NCI-H524 (cell line): ENCODE measurements at places on chromosomes 2 and 18.

- DNase-seq, result no peak
Measured at GRCh38 chr2:16090650-16091575, 150.6 kb downstream of the MYCN start.

DNA sequence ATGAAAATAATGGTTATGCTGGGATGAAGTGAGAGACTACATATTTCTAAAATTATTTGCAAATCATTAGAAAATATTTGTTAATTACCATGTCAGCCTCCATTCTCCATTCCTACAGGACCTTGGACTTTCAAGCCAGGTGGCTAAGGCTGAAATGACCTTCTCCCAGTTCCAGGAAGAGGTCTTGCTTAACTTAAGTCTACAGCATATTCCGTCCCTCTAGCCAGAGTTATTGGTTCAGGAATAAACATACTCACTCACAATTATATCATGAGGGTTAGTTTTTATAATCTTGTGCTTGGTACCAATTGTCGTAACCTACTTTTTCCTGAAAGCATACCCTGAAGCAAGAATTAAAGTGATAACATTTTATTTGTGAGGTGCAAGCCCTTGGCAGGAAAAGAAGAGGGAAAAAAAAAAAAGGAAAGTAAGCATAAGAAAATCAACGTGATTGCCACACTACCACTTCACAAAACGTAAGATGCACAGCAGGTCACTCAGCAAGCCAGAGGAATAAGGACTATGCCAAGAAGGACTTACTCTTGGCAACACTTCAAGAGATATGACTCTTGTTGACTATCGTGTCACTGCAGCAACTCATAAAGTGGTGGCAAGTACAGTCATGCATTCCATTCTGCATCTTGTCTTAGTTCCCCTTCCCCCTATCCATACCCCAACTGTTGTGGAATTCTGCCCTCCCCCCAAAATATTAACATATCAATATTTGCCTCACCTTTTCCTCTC lies 479.1 kb downstream of the MBD2 start:
- no peak for DNase-seq

GRCh38 chr2:128366713-128367511 lies 48.2 kb upstream of the HS6ST1 start:
- peak; percentile 9 for DNase-seq

DNA sequence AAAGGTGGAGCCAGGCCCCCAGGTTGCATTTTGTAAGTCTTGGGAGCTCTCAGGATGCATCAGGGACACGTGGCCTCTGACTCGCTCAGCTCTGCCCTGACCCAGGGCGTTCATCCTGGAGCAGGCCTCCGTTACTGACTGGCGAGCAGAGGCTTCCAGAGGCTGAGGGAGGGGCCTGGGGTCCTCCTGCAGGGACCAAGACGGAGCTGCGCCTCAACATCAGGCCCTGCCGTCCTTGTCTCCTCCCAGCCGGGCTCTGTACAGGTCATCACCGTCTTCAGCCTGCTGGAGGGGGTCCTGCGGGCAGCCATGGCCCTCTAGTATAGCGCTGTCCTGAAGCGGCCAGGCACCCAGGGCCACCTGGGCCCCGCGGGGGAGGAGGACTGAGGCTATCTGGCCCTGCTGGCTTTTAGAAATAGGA lies 10.2 kb upstream of the ALPP start:
- no peak for DNase-seq

- no peak for DNase-seq
Measured at GRCh38 chr2:8475349-8476031, 206.4 kb upstream of the ID2 start.

DNA sequence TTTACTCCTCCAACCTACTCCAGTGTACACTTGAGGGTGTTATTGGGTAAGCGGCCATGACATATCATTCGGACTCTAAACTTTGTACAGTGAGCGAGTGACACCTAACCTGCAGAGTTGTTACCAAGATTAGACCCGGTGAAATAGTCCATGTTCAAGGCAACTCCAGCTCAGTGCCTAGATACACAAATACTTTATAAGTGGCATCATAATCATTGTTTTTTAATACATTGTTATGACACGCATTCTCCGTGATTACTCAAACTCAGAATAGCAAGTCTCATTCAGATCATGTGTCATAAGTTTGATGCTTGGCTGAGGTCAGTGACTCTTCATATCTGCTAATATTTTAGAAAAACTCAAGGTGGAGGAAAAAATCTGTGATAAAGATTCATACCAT lies 597.8 kb downstream of the DCC start:
- DNase-seq, result no peak

- DNase-seq, result peak; percentile 93
Measured at GRCh38 chr2:20050104-20050645, 1.3 kb downstream of the LAPTM4A start.

DNA sequence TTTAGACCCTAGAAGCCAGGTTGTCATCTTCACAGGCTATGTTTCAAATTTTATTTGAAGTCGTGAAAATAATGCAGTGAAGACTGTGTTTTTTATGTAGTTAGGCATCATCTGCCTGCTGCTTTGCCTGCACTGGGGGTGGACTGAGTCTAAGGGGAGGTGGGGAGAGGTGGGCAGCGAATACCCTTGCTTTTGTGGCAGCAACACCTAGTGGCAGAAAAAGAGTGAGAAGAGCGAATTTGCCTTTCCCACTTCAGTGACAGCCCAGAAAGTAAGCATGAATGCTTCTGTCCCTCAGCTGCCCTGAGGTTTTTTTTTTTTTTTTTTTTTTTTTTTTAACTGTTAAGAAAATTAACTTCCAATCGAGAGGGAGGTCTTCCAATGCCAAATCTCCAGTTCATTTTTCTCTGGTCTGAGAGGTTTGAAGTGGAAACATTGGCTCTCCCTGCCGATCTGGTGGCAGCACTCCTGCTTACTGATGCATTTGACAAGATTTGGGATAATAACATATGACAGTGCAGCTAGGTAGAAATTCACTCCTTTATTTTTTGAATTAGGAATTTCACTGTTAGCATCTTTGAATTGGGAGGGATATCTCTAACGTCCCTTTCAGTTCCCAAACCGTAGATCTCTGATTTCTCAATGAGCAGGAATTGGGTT lies 60.3 kb upstream of the LYPD6B start:
- no peak for DNase-seq

DNA sequence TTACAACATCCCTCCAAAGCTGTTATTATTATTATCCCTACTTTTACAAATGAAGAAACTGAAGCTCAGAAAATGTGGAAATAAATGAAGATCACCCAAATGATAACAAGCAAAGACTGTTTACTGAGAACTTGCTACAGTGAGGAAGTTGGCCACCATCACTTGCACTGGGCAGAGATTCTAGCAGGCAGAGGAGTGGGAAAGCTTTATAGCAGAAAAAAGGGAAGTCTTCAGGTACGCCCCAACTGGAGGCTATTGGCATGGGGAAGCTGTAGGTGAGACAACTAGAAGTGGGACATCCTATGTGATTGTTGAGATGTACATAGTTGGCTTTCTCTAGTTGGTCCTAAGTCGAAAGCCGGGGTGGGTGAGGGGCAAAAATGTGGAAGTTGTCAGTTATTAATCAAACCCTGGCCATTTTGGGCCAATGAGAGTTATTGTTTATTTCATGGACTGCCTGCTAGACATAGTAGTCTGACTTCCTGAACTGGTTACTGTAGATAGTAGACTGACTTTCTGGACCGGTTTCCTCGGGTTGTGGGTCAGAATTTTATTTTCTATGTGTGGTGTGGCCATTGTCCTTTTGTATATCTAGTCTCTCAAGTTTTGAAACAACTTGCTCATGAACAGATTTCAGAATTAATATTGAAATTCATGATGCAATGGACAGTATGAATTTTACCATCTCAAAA lies 40.2 kb upstream of the STAT4 start:
- no peak for DNase-seq

DNA sequence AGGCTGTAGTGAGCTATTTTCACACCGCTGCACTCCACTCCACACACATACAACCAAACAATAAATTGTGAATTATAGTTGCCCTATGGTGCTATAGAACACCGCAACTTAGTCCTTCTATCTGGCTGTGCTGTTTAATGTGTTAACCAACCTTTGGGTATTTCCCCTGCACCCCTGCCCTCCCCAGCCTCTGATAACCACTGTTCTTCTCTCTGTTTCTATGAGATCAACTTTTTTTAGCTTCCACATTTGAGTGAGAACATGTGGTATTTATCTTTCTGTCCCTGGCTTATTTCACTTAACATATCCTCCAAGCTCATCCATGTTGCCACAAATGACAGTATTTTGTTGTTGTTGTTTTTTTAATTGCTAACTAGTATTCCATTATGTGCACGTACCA lies 32.5 kb downstream of the TET3 start:
- no peak for DNase-seq

- no peak for DNase-seq
Measured at GRCh38 chr2:200467806-200468681, 41.8 kb downstream of the KCTD18 start.

- no peak for DNase-seq
Measured at GRCh38 chr2:219284501-219285372, 5.6 kb downstream of the DNAJB2 start.

- no peak for DNase-seq
Measured at GRCh38 chr18:34709750-34710441, at the start of gene DTNA. Gene DTNA, plus strand, starts transcription at chr18:34710298. Its CDS starts 45,679 bp downstream, at chr18:34755977.

- no peak for DNase-seq
Measured at GRCh38 chr2:18106841-18107240, 228.4 kb downstream of the KCNS3 start.

DNA sequence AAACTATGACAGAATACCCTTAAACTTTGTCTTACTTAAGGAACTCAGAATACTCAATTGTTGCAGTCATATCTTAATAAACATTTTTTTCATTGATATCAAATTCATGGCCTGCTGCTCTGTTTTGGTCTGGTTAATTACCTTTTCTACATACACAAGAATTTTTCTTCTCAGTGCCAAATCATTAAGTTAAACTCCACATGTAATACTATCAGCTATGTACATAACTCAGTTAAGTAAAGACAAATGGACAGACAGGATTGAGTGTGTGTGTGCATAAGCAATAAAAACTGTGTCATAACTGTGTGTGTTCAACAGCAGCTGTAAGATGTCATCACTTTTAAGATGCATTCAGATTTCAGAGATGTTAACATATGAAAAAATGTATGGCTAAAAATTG lies 34.4 kb downstream of the VRK2 start:
- no peak for DNase-seq

- no peak for DNase-seq
Measured at GRCh38 chr2:120934574-120935338, 199.1 kb downstream of the GLI2 start.

DNA sequence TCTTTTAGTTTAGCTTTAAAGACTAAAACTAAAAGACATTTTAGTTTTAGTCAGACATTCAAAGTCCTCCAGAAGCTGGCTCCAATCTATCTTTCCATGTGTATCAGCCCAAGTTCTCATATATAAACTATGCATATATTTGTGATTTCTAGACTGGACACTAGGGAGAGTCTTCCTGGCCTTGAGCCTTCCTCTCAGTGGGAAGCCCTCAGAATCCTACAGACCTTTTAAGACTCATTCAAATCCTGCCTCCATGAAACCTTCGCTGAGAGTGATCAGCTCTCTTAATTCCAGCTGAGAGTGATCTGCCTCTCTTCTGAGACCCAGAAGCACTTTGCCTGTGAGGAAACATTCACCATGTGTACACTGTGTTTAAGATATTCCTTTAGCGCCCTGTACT lies 452.7 kb downstream of the TGIF1 start:
- DNase-seq, result no peak

GRCh38 chr2:12567411-12567810 lies 149.3 kb upstream of the TRIB2 start:
- no peak for DNase-seq

GRCh38 chr2:230713331-230714135 lies 891 bp downstream of the CAB39 start:
- peak; percentile 24 for DNase-seq

- no peak for DNase-seq
Measured at GRCh38 chr2:36367895-36368353, 12.3 kb downstream of the CRIM1 start.

GRCh38 chr2:88080545-88080944 lies 12.9 kb downstream of the SMYD1 start:
- no peak for DNase-seq

DNA sequence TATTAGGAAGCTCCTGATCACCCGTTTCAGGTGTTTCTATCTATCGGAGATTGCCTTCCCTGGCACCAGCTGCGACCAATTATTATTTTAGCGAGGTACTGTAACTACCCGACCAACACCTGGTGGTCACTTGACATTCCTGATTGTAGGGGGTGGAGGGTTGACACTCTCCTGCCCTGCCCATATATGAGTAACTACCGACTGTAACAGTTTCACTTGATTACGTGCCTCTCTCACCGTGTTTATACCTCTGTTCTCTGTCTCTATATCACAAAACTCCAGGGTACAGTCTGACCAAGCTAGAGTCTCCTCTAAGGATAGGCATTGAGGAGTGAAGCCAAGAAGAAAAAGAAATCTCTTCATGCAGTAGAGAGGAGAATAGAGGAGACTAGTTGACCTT lies 268.0 kb upstream of the LRATD1 start:
- no peak for DNase-seq

- DNase-seq, result no peak
Measured at GRCh38 chr2:2735041-2735440, 404.0 kb upstream of the MYT1L start.

GRCh38 chr2:238159661-238160205 lies 963 bp downstream of the ERFE start:
- DNase-seq, result peak; percentile 40

- no peak for DNase-seq
Measured at GRCh38 chr2:44894058-44894457, 47.4 kb upstream of the SIX3 start.

- DNase-seq, result no peak
Measured at GRCh38 chr2:195563857-195564512, 93.0 kb upstream of the SLC39A10 start.

- DNase-seq, result no peak
Measured at GRCh38 chr2:102208774-102209173, 22.0 kb downstream of the IL1RL2 start.

DNA sequence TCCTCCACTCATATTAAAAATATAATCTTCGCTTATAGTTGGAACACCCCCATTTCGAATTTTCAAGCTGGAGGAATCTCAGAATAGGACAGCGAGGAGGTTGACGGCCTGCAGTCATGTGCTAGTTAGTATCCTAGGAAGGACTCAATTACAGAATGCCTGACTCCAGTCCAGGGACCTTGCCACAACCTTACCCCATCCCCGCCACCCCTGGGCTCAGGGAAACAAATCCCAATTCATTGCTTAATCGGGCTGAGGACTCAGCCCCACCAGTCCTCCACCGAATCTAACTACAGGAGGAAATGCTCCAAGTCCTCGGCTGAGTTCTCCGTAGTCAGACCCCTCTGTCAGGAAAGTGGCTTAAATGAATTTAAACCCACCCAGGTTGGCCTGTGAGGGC lies 31.7 kb upstream of the ZBTB7C start:
- no peak for DNase-seq

DNA sequence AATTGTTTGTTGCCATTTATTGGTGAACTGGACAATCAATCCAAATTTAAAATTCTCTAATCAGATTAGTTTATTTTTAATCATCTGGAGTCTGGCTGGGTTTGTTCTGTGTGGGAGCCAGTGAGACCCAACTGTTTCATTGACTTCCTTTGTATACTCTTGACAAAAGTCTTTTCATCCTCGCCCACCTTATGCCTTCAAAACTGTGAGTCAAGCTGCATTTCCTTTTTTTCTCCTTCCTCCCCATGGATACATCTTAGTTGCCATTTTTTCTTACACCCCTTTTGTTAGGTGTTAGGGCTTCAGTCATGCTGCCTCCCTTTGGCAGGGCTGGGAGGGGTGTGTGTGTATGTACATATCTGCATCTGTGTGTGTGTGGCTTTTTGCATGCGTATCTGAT lies 117.6 kb downstream of the PRKCE start:
- DNase-seq, result no peak

GRCh38 chr2:74740741-74741431 lies 86.8 kb downstream of the SEMA4F start:
- DNase-seq, result peak; percentile 17
